ENCODE measurements at places on chromosomes 2 and 18.

DNA sequence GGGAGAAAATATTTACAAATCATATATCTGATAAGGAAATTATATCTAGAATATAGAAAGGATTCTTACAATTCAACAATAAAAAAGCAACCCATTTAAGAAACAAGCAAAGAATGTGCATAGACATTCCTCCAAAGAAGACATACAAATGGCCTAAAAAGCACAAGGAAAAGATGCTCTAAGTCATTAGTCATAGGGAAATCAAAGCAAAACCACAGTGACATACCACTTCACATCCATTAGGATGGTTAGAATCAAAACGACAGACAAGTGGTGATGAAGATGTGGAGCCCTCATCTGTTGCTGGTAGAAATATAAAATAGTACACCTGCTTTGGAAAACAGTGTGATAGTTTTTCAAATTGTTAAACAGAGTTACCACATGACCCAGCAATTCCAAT, 48.2 kb downstream of the MAPRE2 start:
- no peak for DNase-seq

DNA sequence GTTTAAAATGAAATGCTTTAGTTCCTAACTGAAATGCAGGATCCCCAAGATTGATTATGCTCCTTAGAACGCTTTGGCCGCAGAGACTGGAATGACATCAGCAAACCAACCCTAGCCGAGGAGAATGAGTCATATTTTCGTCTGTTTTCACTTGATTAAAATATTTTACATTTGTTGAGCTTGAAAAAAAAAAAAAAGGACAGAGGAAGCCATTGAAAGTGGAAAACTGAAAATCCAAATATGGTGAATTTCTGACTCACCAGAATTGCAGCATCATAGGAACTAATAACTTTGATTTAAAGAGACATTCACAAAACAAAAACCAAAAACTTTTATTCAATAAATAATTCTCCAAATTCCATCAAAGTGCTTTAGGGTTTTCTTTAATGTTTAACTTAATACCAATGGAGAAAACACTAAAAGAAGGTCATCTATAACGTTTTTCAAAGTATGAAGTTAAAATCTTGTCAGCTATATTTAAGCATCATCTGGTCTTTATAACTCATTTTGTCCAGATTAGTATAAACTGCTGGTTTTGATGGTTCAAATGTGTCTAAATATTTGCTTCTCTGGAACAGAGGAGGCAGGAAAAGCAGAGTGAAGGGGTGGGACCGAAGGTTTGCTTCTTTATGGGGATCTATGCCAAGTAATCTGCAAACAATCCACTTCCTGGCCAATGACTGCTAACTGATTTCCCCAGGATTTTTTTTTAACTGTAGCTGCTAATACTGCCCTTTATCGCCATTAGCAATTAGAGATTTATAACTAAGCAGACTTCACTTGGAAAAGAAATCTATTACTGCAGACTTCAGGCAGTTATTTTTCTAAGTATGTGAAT, 30.9 kb upstream of the COL5A2 start:
- DNase-seq = no peak

DNA sequence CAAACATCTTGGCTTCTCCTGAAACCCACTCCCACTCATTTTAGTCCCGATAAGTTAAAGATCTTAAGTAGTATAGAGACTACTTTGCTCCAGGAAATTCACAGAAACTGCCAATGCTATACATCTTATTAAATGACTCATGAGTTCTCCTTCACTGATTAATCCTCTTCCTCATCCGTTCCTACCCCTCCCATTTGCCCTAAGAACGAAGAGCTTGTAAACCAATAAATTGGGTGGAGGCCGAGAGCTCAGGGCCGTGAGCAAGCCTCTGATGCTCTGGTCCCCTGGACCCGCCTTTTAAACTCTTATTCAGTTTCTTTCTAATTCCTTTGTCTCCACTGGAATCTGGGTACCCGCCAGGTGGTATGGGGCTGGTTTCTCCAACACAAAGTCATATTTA, 68.6 kb downstream of the METTL8 start:
- no peak for DNase-seq

DNA sequence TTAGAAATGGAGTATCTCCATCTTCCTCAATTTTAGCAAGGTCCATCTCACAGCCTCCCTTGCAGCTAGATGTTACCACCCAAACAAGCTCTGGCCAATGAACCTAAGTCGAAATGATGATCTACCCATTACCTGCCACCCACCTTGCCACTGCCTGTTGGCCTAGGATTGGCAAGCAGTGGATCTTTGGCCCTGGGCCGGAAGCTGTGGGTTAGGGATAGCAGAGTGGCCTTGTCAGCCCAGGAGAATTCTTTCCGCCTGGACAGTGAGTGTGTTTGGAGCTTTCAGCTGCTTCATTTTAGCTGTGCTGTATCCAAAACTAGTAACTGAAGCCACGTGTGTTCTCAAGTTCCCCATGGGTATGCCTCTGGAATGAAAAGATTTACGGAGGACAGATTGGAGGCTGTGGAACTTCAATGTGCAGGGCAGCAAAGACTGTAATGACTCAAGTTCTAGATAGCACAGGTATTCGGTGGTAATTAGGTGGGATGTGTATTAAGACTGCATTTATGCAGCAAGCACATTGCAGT, 7.7 kb upstream of the PARD6G start:
- no peak for DNase-seq

DNA sequence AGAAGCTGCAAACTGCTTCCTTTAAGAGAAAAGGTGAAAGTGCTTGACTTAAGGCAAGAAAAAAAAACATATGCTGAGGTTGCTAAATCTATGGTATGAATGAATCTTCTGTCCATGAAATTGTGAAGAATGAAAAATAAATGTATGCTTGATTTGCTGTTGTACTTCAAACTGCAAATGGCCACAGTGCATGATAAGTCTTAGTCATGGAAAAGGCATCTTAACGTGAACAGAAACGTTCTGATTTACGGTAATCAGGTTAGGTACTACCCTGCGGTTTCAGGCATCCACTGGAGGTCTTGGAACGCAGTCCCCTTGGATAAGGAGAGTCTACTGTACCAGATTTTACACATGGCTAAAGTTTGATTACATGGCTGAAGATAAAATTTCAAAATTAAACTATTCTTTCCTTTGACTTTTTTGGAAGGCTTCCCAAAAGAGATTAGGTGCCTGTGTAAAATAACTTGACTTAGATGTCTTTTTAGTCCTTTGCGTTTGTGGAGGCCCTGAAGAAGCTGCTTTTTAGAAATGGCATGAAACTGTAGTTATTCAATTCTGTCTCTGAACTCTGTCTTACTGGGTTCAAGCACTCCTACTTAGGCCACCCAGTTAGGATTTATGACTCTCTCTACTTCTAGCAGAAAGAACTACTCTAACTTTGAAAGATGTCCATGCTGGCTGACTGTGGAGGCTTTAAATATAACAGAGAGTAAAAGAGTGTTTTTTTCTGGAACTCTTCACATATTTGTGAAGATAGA, 35.9 kb upstream of the SCN9A start:
- DNase-seq = no peak

GRCh38 chr2:58131191-58132011, 84.8 kb downstream of the VRK2 start:
- no peak for DNase-seq

DNA sequence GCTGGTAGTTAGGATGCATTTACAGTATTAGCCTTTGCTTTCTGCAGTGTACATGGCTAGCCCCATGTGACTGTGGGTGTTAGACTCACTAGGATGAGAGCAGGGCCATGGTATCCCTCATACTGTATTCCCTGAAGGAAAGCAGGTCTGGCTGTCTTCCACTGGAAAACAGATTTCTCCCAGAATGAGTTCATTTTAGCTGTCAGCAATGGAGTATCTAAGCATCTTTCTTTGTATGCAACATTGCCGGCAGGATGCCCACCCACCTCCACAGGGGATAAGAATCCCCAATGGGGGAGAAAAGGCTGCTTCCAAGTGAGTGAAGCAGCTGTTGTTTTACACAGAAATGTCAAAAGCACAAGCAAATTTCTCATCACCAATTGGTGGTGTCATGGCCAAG, 142.7 kb upstream of the KLHL14 start:
- no peak for DNase-seq

GRCh38 chr18:57918601-57919000, 115.5 kb upstream of the ATP8B1 start:
- no peak for DNase-seq

- DNase-seq = no peak
These were observed 183.4 kb upstream of the CDH7 start for GRCh38 chr18:65567372-65567771.

DNA sequence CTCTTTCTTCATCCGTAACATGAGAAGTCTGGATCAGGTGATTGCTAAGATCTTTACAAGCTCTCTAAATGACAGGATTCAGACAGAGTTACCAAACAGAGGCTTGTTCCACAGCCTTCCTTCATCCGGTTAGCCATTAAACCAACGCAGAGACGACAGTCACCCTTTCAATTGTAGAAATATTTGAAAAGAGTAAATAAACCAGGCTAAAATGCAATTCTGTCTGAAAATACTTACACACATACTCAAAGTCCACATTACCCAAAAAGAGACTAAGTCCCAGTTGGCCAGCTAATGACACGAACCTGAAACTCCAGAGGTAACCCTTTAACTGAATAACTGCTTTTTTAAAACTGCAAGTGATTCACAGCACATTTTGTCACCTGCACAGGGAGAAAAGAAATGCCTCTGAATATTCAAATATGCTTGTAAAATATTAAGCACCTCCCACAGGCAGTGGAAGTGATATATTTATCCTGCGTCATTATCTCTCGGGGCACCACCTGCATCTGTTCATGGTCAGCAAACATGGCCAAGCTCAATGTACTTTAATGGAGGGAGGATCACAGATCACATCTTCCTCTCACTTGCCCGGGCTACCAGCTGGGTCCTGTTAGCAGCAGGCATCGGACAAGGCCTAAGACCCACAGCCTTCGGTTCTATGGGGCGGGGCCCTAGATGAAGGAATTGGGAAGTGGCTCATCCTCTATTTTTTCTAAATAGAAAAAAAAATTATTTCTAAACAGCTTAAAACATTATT, 38.8 kb upstream of the DNER start:
- DNase-seq = no peak

DNA sequence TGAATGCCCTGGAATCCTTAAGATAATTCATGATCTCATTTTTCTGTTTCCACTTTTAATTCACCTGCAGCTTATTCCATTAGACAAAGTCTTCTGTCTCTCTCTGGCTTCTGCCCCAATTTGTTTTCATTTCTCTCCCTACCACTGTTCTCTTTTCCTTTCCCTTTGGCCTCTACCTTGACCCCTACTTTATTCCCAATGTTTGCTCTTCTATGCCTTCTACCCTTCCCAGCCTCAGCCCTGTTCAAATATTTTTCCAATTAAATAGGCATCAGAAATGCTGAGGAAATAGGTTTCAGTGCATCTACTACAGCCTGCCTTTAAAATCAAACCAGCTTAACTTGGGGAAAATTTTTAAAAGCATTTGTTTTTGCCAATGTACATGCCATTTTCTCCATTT, 443.7 kb upstream of the CWC22 start:
- DNase-seq = no peak

- no peak for DNase-seq
These were observed 186.8 kb downstream of the KCNS3 start for GRCh38 chr2:18065249-18065648.

- no peak for DNase-seq
These were observed 128.2 kb downstream of the KCNH7 start for GRCh38 chr2:162710287-162710890.

DNA sequence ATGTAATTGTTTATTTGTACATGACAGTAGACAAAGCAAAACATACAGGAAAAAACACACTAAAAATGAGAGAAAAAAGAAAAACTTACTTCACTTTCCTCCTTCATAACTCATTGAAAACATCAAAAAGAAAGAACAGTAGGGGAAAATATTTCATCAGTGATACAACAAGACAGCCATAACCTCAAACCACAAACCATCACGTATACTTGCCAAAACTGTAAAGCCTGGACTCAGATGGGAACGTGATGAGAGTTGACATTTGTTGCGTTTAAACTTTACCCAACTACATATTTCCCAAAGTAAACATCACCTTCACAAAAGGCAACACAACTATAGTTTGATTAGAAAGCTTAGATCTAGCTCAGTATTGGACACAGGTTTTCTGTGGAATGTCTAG, 278.2 kb upstream of the COL3A1 start:
- DNase-seq = no peak

DNA sequence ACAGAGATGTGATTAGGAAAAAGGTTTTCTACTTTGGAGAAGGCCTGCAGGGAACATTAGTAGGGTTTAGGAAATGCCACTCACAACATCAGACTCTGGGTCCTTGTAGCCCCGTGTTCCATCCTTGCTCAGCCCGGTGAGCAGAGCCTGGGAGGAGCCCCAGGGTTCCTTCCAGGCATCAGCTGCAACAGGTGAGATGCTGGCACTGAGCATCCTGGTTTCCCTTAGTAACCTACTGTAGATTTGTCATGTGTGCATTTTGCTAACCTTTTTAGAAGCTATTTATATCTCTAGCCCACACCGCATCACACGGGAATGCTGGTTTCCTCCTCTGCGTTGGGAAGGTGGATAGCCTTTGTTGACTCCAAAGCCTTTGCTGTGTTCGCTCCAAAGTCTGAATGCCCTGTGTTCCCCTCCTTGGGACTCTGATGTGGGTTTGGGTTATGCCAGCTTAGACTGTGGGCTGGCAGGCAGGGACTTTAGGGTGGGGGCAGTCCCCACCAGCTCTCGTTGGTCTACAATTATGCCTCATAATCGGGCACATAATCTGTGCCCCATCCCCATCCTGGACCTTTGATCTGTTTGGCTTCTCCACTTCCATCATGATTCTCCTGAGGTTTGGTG, 69.3 kb downstream of the TMEM247 start:
- no peak for DNase-seq

- no peak for DNase-seq
These were observed 89.0 kb downstream of the LAMA1 start for GRCh38 chr18:7028625-7029024.

DNA sequence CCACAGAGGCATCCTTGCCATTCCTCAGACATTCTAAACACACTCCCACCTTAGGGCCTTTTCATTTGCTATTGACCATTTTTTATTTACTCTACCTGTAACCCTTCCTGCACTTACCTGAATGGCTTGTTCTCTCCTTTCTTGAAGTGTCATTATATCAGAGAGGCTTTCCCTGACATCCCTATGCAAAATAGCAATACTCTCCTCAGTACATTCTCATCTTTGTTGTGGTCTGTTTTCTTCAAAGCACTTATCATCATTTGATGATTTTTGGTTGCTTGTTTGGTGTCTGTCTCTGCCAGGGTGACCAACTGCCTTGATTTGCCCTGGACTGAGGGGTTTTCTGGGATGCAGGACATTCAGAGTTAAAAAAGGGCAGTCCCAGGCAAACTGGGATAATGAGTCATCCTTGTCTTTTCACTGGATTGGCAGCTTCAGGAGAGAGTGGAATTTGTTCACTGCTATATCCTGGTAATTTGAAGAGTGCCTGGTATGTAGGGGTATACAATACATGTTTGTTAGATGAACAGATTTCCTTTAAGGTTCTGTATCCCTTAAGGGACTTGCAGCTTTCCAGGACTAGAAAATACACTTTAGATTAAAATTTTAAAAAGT, 102.4 kb downstream of the BABAM2 start:
- no peak for DNase-seq

- DNase-seq = no peak
These were observed 71.4 kb downstream of the HNMT start for GRCh38 chr2:138035608-138036217.
